ENCODE measurements at places on chromosomes 12 and 14.

- DNase-seq: no peak
Observed at GRCh38 chr14:95026851-95027463, 130.4 kb downstream of the DICER1 start.

GRCh38 chr14:79077096-79077495, 906.9 kb downstream of the NRXN3 start:
- no peak for DNase-seq

DNA sequence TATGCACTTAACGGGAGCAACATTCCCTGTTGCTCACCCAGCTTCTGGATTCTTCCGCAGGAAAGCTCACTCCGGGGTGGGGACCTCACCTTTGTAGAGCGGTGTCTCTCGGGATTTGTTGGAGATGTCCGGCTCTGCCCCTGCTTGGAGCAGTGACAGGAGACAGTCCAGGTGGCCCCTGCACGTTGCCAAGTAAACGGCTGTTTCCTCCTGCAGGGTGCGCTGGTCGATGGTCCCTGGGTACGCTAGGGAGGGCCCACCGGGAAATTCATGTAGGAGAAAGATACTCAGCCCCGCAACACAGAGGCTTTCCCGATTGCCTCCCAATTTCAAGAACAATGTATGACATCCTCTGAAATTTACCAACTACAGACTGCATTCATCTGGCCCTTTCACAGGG, 23.1 kb downstream of the ASB2 start:
- no peak for DNase-seq

DNA sequence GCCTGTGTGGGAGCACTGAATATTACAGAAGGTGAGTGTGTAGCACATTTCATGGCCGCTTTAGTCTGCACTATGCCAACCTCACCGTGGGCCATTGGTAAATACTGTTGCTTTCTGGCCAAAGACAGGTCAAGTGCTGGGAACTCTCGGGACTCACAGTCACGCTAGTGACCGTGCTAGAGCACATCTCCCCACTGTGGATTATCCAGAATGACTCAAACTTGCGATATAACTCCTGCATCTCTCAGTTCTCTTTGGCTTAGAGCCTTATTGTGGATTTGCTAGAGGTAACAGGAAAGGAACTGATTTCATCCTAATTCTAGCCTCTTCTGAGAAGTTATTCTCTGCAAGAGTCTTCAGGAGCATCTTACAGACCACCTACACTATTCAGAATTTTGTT, 86.5 kb downstream of the DAD1 start:
- no peak for DNase-seq

DNA sequence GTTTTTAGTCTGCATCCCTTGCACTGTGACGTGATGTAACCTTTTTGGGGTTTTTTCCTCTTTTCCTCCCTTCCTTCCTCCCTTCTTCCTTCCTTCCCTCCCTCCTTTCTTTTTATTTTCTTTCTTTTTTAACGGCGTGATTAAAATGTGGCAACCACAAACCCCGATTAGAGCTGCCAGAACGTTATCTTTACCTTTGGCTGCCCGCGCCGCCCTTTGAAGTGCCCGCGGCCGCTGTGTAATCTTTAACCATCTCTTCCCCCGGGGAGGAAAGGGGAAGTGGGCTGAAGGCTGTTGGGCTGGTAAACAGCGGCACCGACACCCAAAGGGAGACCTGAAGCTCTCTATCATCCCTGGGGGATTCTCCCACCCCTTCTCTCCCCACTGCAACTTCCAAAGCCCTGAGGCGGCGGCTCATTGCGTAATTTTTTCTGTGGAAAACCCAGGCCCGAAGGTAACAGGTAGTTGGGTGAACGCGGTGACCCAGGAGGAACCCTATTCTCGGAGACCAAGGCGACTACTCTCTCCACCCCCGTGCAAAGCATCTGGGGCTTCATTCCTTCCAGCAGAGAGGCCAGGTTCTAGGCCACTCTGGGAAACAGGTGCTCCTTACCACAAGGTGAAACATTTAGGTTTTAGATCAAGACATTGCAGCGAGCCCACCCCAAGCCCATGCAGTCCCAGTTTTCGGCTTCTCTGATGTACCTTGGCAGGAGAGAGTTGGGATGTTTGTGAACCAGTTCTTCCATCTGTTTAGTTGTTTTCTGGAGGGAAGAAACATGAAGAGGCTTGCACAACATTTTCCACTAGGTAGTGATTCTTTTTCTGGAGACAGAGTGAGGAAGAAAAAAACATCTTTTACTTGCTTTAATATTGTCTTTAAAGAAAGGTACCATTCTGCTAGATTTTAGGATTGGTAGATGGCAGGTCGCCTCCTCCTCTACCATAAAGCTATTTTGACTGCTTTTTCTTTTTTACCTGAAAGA, 1.5 kb downstream of the LGR5 start:
- DNase-seq: peak; percentile 26

DNA sequence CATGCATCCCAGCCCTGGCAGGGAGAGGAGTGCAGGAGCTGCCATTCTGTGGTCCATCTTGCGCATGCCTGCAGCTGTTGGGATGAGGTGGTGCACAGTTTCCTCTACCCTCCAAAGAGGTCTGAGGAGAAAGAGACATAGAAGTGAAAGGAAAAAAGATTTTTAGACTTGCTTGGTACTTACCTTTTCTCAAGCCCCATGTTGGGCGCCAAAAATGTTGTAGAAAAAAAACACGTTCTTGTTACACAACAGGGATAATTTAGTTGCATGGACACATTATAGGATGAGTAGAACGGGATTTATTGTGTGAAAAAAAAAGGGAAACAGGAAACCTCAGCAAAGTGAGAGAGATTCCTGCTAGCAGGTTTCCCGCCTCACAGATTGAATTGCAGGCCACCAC, 244.4 kb upstream of the GARIN2 start:
- DNase-seq: peak; percentile 16

GRCh38 chr14:88342980-88343379, 19.9 kb upstream of the KCNK10 start:
- no peak for DNase-seq

Data from nephron progenitor cell (in vitro differentiated cells).